ENCODE measurements at places on chromosomes 2 and 18.
A peak's percentile ranks its signal among the peaks of the same experiment; 100 is the strongest.

GRCh38 chr2:191688934-191689695, 11.2 kb downstream of the NABP1 start:
- DNase-seq, result no peak
- H3K27ac ChIP-seq, result peak overlapping the region; percentile 80
- peaks cover 78% of the 10 kb centered on the region for H3K4me1 ChIP-seq

DNA sequence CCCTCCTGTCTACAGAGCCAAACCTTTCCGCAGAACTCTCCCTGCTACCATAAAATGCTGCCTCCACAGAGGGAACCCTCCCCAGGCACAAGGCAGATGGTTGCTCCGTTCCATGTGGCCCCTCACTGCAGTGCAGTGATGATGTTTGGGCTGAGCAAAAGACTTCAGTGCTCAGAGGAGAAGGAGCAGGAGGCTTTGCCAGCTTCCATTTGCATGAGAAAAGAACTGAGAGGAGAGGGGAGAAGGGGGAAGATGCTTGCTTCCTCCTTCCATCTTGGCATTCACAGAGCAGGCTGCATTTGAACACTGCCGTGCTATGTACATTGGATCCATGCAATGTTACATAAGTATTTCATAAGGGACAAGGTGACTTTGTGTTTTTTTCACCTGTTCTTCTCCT, 46.6 kb upstream of the TMEM200C start:
- H3K27ac ChIP-seq, result no peak overlapping the region
- no peaks in the 10 kb centered on the region for H3K36me3 ChIP-seq
- H3K27me3 ChIP-seq, result peaks cover 4% of the 10 kb centered on the region
- H3K4me3 ChIP-seq, result no peak overlapping the region
- H3K4me1 ChIP-seq, result no peaks in the 10 kb centered on the region

- peaks cover 14% of the 10 kb centered on the region for H3K4me1 ChIP-seq
- H3K27ac ChIP-seq, result no peak overlapping the region
- no peak overlapping the region for H3K4me3 ChIP-seq
These were observed 21.4 kb downstream of the FAM98A start for GRCh38 chr2:33577668-33578067.

GRCh38 chr2:184681642-184682321, 83.5 kb downstream of the ZNF804A start:
- no peaks in the 10 kb centered on the region for H3K4me1 ChIP-seq
- no peak overlapping the region for H3K27ac ChIP-seq
- no peaks in the 10 kb centered on the region for H3K36me3 ChIP-seq

DNA sequence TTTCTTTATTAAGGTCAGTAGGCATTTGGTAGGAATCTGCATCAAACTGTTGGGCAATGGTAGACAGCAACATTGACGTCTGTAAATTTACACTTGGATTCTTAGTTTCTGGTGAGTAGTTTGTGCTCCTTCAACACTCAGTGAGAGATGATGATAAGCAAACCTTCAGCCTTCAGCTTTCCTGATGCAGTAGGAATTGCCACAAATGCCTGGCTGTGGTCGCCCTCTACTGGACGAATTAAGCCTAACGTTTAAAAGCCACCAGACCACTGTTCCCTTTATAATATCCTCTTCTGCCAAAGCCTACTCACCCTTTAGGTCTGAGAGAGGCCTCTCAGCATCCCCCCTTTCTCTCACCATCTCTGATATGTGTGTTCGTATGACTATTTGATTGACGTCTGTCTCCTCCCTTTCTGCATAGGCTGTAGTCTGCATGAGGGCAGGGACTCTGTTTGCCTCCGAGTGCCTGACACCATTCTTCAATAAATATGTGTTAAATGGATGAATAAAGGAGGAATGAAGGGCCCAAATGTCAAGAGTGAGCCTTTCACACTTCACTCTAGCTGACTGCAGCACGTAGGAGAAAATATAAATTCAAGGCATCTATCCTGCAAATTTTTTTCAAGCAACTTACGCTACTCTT, 47.0 kb upstream of the PLEKHM3 start:
- no peak overlapping the region for H3K4me3 ChIP-seq
- peak; percentile 55 for DNase-seq
- H3K4me1 ChIP-seq, result no peaks in the 10 kb centered on the region
- no peak overlapping the region for H3K27ac ChIP-seq

- H3K27ac ChIP-seq, result no peak overlapping the region
- H3K4me1 ChIP-seq, result no peaks in the 10 kb centered on the region
- H3K4me3 ChIP-seq, result no peak overlapping the region
- no peak for DNase-seq
- no peaks in the 10 kb centered on the region for H3K27me3 ChIP-seq
These were observed 16.4 kb upstream of the TXNL4A start for GRCh38 chr18:80004600-80005342.

DNA sequence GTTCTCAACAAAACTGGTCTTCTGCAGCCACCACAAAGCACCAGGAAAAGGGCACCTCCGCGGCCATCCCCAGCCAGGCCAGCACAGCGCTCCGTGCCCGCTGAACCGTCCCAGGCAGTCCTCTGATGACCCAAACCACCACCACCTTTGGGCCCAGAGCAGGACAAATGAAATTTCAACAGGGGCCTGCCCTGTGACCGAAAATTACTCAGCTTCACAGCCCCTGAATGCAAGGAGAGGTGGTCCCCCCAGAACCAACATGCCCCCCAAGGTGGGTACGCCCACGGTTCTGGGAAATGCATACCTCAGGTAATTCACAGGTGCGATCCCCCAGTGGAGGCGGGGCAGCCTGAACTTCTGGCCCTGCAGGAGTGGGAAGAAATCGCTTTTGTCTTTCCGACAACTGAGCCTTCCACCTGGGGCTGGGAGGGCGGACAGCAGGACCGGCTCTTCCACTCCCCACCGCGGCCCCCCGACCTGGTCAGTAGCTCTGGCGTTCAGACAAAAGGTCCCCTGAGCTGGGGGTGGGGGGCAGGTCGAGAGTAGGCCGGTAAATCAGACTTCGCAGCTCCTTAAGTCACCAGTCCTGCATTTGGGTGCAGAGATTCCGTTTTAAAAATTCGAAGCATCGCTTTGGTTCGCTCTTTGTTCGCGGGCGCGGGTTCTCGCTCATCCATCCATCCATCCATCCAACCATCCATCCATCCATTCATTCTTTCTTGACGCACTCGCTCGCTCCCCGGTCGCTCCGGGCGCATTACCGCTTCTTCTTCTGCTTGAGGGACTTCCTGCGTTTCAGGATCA, 1.4 kb downstream of the ARL4C start:
- peak overlapping the region; percentile 90 for H3K27ac ChIP-seq
- no peaks in the 10 kb centered on the region for H3K27me3 ChIP-seq

DNA sequence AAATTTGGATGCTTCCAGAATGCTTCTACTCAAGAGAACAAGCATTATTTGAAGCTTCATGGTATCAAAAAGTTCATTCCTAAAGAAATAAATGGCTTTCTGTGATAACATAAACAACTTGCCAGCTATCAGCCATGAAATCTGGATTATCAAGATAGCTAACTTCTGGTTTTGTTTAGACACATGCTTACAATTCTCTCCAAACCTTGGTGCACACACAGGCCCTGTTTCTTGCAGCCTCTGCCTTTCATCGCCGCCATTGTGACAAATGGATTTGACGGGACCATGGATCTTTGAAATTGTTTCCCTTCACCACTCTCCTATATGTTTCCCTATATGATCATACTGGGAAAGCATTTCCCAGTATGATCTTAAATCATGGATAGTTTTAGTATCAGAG, 47.9 kb upstream of the CABLES1 start:
- H3K4me1 ChIP-seq, result peaks cover 7% of the 10 kb centered on the region
- DNase-seq, result no peak
- H3K27ac ChIP-seq, result no peak overlapping the region
- no peaks in the 10 kb centered on the region for H3K36me3 ChIP-seq

- no peak overlapping the region for H3K4me3 ChIP-seq
- H3K36me3 ChIP-seq, result peaks cover 3% of the 10 kb centered on the region
- H3K4me1 ChIP-seq, result peaks cover 32% of the 10 kb centered on the region
- no peak overlapping the region for H3K27ac ChIP-seq
These were observed 34.1 kb downstream of the BCL11A start for GRCh38 chr2:60519231-60519863.

GRCh38 chr2:54041135-54041534, 70.3 kb upstream of the PSME4 start:
- no peak overlapping the region for H3K4me3 ChIP-seq
- H3K27me3 ChIP-seq, result no peaks in the 10 kb centered on the region
- H3K36me3 ChIP-seq, result peaks cover 14% of the 10 kb centered on the region

DNA sequence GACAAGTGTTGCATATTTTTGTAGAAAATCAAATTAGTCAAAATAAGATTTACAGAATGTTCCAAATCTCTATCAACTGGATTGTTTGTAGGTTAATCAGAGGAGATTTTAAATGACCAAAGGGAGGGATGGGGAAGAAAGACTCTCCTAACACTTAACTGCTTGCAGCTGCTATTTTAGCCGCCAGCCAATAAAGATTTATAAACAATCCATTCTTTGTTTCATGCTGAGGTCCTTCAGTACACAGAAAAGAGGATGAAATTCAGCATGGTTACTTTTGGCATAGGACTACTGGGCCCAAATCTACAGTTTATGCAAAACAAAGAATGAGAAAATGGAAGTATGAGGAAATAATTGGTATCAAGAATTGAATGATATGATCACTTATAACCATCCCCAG, 86.4 kb upstream of the FN1 start:
- H3K27ac ChIP-seq, result no peak overlapping the region
- no peak for DNase-seq
- H3K4me3 ChIP-seq, result no peak overlapping the region
- no peaks in the 10 kb centered on the region for H3K27me3 ChIP-seq
- H3K36me3 ChIP-seq, result no peaks in the 10 kb centered on the region

- no peaks in the 10 kb centered on the region for H3K4me1 ChIP-seq
- DNase-seq, result no peak
- no peak overlapping the region for H3K27ac ChIP-seq
- H3K36me3 ChIP-seq, result peaks cover 1% of the 10 kb centered on the region
- no peak overlapping the region for H3K4me3 ChIP-seq
These were observed 879.2 kb upstream of the DDX18 start for GRCh38 chr2:116935097-116935814.

DNA sequence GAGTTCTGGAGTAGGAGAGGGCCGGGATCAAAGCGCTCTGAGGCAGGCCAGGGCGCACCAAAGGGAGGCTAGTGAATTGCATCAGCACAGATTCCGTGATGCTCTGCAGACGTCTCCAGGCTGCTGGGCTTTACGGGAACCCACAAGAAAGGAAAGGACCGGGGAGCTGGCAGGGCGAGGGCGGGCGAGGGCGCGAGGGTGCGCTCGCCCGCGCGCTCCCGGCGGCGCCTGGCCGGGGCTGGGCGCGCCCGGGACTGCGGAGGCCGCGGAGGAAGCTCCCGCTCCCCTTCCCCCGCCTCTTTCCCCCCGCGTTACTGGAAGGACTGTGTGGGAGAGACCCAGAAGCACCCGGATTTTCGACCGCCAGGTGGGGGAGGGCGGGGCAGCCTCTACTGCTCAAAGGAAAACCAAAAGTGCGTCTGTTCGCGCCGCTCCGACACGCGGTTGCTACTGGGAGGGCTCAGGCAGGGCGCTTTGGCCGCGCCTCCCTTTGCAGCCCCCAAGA, 2.4 kb upstream of the FOSL2 start:
- peaks cover 2% of the 10 kb centered on the region for H3K27me3 ChIP-seq
- peak overlapping the region; percentile 89 for H3K27ac ChIP-seq
- peaks cover 10% of the 10 kb centered on the region for H3K36me3 ChIP-seq
- DNase-seq, result peak; percentile 93

GRCh38 chr2:28649481-28650265, 102.0 kb upstream of the PPP1CB start:
- peak overlapping the region; percentile 88 for H3K27ac ChIP-seq
- no peaks in the 10 kb centered on the region for H3K27me3 ChIP-seq
- peaks cover 47% of the 10 kb centered on the region for H3K4me1 ChIP-seq
- H3K4me3 ChIP-seq, result peak overlapping the region; percentile 32
- H3K36me3 ChIP-seq, result no peaks in the 10 kb centered on the region
- DNase-seq, result peak; percentile 70

- no peak overlapping the region for H3K27ac ChIP-seq
- DNase-seq, result no peak
- H3K36me3 ChIP-seq, result no peaks in the 10 kb centered on the region
- no peak overlapping the region for H3K4me3 ChIP-seq
These were observed 1597.5 kb upstream of the PIK3C3 start for GRCh38 chr18:40357536-40357935.

DNA sequence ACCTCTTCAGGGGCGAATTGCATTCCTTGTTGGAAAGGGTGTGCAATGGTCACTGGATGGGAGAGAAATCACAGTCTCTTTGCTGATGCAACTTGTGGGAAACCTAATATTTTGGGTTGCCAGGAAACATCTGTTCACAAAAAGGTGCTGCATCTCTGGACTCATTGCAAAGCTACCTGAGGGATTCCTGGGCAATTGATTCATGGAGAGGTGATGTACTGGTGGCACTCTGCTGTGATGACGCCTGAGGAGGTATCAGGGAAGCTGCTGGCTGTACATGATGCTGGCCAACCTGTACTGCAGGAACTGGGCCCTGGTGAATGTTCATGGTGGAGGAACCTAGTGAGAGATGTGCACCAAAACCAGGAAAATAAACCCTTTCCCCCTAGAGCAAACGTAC, 516.0 kb upstream of the SPHKAP start:
- no peak overlapping the region for H3K27ac ChIP-seq
- no peaks in the 10 kb centered on the region for H3K4me1 ChIP-seq
- H3K27me3 ChIP-seq, result no peaks in the 10 kb centered on the region
- H3K4me3 ChIP-seq, result no peak overlapping the region

GRCh38 chr2:53545604-53546003, 222.0 kb upstream of the CHAC2 start:
- H3K4me3 ChIP-seq, result no peak overlapping the region
- DNase-seq, result no peak
- no peaks in the 10 kb centered on the region for H3K36me3 ChIP-seq
- H3K4me1 ChIP-seq, result no peaks in the 10 kb centered on the region
- H3K27me3 ChIP-seq, result no peaks in the 10 kb centered on the region

DNA sequence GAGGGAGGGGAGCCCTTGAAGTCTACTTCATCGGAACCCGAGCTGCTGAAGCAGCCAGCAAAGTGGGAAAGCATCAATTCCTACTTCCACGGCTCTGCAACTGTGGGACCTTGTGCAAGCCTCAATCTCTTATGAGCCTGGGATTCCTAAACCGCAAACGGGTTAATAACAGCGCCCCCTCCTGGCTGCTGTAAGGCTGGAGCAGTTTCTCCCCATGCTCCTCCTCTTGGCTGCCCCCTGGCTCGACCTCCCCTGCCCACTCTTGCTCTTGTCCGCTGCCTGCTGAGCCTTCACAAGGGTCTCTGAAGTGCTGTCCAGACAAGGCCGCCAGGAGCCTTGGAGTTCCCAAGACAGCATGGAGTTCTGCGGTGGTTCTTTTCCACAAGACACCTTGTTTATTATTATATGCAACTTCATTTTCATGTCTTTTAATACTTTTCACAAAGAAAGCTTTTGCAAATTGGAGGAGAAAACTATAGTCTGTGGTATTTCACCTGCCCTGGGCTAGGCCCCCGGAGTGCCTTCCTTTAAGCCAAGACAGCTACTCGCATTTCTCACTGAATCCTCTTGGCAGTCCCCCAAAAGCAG, 157.2 kb downstream of the DDX1 start:
- H3K4me1 ChIP-seq, result no peaks in the 10 kb centered on the region
- peak; percentile 22 for DNase-seq
- no peaks in the 10 kb centered on the region for H3K36me3 ChIP-seq
- no peak overlapping the region for H3K27ac ChIP-seq

- H3K4me1 ChIP-seq, result peaks cover 13% of the 10 kb centered on the region
- peaks cover 3% of the 10 kb centered on the region for H3K36me3 ChIP-seq
- no peak overlapping the region for H3K4me3 ChIP-seq
- no peak overlapping the region for H3K27ac ChIP-seq
- no peaks in the 10 kb centered on the region for H3K27me3 ChIP-seq
- DNase-seq, result no peak
These were observed 14.9 kb downstream of the COPS9 start for GRCh38 chr2:240121190-240121589.
